ENCODE measurements at places on chromosomes 5 and 9.

GRCh38 chr9:35168963-35169362 is 7.2 kb downstream of the UNC13B start:
- no peak for DNase-seq

DNA sequence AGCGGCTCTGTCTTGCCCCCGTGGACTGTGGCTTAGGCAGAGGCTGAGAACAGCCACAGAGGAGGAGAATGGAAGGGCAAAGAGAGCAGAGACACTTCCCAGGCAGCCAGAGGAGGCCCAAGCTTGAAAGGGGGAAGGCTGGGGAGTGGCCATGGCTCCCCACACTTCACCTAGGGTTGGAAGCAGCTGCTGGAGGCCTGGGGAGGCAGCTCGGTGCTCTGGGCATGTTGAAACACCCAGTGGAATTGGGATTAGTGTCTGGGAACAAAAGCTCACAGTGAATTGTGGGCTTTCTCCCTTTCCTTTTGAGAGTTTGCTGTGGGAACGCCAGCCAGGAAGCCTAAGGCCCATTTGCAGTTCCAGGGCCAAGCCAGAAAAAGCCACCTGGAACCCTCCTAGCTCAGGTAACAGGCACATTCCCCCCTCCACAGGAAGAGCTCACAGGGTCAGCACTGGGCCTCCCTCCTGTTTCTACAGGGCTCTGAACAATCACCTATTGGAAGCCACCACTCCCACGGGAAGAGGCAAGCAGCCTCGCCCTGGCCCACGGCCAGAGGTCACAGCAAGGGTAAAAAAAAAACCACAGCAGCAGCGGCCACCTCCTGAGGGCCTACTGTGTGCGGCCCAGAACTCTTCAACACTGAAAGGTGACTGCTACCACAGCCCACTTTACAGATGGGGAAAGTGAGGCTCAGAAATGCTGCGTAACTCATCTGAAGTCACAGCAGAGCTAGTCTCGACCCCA is 20.2 kb downstream of the EEIG1 start:
- DNase-seq: no peak

DNA sequence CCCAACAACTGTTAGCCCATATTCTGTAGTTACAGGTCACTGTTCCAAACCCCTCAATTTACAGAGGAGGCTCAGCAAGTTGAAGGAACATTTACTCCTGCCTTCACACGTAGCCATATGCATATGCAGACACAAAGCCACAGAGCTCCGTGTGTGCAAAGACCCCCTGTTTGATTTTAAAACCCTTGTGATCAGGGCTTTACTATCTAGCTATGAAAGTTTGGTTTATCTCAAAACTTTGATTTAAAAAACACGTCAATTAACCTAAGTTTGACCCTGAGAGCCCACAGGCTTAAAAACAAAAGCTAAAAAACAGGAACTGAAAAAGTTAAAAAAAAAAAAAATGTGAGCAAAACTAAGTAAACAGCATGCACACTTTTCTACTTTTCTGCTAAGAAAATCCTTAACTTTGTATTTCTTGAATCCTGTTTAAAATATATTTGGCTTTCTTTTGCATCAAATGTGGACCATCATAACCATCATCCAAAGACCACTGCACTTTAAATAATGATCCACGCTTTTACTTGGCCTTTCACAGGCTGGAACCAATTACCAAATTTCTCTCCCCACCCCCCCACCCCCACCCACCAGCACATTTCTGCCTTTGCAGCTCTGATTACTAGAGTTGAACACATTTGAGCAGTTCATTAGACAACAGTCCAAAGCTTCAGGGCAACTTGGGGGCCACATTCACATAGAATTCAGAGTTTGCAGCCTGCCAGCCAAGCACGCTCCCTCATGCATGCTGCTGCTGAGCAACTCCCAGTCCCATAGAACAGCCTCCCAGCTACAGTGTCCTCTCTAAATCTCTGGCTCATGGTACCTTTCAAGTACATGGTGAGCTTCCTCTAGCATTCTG is 128.8 kb upstream of the MAP3K1 start:
- no peak for DNase-seq

GRCh38 chr9:109730228-109730627 is 49.8 kb upstream of the PALM2AKAP2 start:
- DNase-seq: no peak

DNA sequence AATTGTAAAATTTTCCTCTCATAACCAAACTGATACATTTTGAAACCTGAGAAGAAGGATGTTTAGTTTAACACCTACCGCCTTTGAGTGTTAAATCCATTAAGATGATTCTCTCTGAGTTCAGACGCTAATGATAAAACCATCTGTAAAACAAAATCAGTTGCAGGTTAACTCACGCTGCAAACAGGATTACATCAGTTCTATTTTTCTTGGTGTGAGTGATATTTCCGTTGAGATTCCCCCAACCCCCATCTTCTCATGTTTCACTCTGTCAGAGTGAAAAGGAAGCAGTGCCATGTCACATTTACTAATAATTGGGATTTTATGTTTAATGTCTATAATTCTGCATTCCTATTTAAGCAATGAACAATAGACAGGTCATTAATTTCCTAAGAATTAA is 146.5 kb downstream of the FANCC start:
- DNase-seq: no peak

DNA sequence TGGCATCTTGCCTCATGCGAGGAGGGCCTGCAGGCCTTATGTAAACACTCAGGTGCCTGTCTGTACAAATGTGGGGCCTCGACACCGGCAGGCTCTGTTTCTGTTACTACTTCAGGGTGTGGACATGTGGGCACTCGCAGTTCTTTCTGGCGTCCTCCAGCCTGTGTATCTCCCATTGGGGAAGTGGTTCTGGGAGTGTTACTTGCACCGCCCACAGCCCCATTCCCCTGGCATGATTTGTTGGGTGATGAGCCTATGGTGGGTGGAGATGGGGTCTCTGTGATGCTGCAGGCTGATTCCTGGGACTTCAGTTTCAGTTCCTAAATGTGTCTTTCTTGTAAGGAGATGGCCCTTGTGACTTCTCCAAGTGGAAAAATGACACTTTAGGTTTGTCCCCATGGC is 82.1 kb upstream of the PITX1 start:
- DNase-seq: no peak

- no peak for DNase-seq
These were observed 2.4 kb upstream of the SLC27A4 start for GRCh38 chr9:128337936-128338335.

- no peak for DNase-seq
These were observed 43.0 kb downstream of the NUDT12 start for GRCh38 chr5:103519550-103519949.

DNA sequence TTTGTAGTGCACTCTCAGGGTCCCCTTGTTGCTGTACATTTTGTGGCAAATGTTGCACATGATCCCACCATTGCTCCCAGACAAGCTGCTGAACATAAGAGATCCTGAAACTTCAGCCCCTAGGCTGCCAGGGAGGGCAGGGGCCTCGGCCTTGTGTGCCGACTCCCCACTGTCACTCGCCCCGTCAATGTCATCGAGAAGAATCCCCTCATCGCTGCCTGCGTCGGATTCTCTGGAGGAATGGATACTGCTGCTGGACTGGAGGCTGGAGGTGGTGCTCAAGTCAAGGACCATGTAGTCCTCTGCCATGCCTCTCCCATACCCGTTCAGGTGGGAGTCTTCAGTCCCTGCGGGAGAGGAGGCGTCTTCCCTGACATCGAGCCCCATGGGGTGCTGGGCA is 451.3 kb downstream of the BNC2 start:
- no peak for DNase-seq

DNA sequence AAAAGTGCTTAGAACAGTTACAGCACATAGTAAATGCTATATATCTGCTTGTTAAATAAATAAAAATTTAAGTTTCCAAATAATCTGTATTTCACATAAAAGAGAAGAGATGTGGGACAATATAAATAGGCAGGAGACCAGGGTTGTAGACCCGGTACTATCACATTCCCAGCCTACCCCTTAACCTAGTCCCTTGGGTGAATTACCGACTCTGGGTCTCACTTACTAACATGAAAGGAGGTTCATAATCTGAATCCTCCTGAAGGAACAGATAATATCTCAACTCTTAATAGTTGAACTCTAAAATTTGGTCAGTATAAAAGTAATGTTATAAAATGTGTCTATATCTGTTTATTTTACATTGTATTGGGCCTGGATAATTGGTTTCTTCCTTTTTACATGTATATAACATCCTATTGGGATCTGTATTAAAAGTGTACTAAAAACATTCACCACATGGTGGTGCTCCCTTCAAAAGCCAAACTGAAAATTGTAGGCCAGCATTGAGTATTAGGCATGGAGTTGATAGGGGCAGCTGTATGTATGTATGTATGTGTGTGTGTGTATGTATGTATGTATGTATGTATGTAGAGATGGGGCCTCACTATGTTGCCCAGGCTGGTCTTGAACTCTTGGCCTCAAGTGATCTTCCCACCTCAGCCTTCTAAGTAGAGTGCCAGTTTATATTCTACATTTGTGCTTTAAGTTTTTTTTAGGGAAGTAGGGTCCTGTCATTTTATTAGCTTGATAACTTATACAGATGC is 64.2 kb upstream of the ABL1 start:
- DNase-seq: no peak

GRCh38 chr9:126365780-126366179 is 39.2 kb downstream of the MVB12B start:
- no peak for DNase-seq

- DNase-seq: no peak
These were observed 5.7 kb downstream of the PDE6A start for GRCh38 chr5:149938791-149939358.

DNA sequence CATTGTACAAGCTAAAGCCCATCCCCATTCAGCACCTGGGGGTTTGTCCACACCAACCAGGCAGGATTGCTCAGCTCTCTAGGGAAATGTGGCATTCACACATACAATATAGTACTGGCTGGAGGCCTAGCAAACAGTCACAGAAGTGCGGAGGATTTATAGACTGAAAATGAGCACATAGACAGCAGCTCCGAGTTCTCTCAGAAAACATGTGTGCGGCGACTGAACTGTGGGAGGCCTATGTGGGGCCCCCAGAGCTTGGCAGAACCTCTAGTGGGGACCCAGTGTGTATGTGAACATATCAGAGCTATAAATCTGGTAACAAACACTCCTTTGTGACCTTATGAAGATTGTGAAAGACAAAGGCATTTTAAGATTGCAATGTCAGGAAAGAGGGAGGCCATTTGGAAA is 431.1 kb downstream of the DTWD2 start:
- DNase-seq: no peak

DNA sequence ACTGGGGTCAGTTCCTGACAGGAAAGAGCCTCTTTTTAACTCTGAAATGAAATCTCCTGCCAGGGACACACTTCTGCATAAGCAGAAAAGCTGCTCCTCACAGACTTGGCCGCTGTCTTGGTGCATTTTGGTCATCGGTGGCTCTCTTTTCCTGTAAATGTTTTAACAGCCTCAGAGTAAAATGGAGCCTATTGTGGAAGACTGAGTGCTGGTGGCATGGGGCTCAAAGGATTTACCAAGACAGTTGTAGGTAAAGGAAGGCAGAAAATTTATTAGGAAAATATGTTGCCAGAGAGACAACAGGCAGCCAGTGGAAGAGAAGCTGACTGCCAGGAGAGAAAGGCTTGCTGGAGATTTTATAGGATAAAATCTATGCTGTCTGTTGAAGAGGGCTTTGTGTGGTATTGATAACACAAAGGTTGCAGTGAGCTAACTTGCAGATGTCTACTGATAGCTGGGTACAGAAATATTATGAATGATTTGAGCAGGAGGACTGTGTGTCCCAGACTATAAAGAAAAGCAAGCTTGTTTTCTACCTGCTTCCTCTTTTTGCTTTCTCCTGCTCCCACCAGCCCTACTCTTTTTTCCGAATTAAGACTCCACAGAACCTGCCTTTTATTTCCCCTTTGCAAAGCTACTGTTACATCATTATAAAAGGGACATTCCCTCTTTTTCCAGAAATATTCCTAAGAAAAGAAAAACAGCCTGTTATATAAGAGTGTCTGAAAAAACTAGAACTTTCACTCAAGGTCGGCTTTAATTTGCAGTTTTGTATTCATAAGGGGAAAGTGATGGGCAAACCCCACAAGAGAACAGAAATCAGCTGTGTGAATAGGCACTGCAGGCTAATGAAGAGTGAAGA is 27.9 kb upstream of the IFNA14 start:
- no peak for DNase-seq

GRCh38 chr9:3332802-3333201 is 193.0 kb downstream of the RFX3 start:
- DNase-seq: no peak

- no peak for DNase-seq
These were observed 68.6 kb downstream of the MLLT3 start for GRCh38 chr9:20553558-20554149.
